Glutamatergic neuron (in vitro differentiated cells): ENCODE measurements at places on chromosomes 6 and 20. TPM values are rescaled to one million over a fixed set of nuclear protein-coding genes. Genes with fewer than 3 reads are reported as not detected.

The UBE2V1 gene
- total RNA-seq: 149 TPM

The HTR1E gene
- 0.34 TPM for total RNA-seq

The CDH26 gene
- total RNA-seq: 0.76 TPM

- no peaks in the 10 kb centered on the region for H3K36me3 ChIP-seq
- no peak for DNase-seq
- no peak overlapping the region for H3K4me3 ChIP-seq
These were observed 3.5 kb upstream of the LAMP5 start for GRCh38 chr20:9510911-9511310.

GRCh38 chr6:48597951-48598350 is 487.0 kb upstream of the PTCHD4 start:
- H3K4me3 ChIP-seq: no peak overlapping the region
- no peaks in the 10 kb centered on the region for H3K36me3 ChIP-seq
- no peak overlapping the region for H3K27ac ChIP-seq
- DNase-seq: no peak
- no peaks in the 10 kb centered on the region for H3K4me1 ChIP-seq

GRCh38 chr6:15129887-15130286 is 116.0 kb upstream of the JARID2 start:
- peaks cover 3% of the 10 kb centered on the region for H3K27me3 ChIP-seq
- peaks cover 25% of the 10 kb centered on the region for H3K4me1 ChIP-seq
- DNase-seq: no peak
- H3K36me3 ChIP-seq: no peaks in the 10 kb centered on the region
- peak overlapping the region; percentile 46 for H3K27ac ChIP-seq
- H3K4me3 ChIP-seq: no peak overlapping the region

DNA sequence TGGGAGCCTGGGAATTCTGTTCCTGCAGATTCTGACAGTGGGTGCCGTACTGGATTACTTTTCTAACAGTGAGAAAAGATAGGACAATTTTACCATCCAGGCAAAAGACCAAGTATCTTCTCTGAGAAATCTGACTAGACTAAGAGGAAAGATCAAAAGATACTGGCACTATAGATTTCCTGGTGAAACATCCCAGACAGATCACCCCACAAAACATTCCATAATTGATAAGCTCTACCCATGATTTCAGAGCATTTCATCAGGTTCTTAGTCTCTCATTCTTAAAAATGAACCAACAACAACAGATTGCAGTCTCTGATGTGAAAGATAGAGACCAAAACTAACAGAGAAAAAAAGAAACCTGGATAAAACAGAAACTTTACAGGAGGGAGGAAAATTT is 13.6 kb upstream of the UBR2 start:
- no peaks in the 10 kb centered on the region for H3K27me3 ChIP-seq
- no peak overlapping the region for H3K27ac ChIP-seq
- peaks cover 5% of the 10 kb centered on the region for H3K36me3 ChIP-seq
- H3K4me1 ChIP-seq: no peaks in the 10 kb centered on the region
- no peak for DNase-seq

DNA sequence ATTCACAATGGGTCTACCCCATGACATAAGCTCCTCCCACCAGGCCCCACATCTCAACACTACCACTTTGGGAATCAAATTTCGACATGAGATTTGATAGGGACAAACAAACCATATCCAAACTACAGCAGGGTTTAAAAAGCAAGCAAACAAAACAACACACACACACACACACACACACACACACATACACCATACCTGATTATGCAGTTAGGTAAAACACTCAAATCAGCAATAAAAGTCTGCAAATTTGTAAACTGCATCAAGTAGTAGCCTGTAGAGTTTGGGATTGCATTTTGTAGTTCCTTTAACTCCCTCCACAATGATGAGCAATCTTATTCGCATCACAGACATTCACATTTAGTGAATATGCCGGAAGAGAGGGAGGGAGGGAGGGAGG is 32.6 kb upstream of the TNFAIP3 start:
- DNase-seq: no peak
- H3K27ac ChIP-seq: no peak overlapping the region
- no peak overlapping the region for H3K4me3 ChIP-seq
- no peaks in the 10 kb centered on the region for H3K27me3 ChIP-seq
- no peaks in the 10 kb centered on the region for H3K36me3 ChIP-seq
